A549 (cell line): ENCODE measurements at places on chromosomes 4 and X.

GRCh38 chr4:168871632-168872031 lies 138.4 kb downstream of the CBR4 start:
- DNase-seq, result no peak

DNA sequence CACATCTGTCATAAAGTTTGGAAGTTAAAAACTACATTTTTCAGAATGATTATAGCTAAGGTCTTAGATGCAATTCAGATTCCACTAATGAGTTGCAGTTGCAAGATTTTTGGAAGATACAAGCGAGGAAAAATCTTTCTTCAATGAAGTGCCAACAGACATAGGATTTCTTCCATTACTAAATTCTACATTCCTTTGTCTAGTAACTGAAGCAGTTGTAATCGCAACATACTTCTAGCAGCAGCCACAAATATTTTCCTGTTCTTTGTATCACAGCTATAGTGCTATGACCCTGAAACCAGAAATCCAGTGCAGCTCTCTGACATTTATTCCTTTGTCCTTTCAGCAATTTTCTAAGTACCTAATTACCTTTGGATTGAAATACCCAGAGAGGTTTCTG lies 225.2 kb upstream of the SLIT2 start:
- no peak for DNase-seq

DNA sequence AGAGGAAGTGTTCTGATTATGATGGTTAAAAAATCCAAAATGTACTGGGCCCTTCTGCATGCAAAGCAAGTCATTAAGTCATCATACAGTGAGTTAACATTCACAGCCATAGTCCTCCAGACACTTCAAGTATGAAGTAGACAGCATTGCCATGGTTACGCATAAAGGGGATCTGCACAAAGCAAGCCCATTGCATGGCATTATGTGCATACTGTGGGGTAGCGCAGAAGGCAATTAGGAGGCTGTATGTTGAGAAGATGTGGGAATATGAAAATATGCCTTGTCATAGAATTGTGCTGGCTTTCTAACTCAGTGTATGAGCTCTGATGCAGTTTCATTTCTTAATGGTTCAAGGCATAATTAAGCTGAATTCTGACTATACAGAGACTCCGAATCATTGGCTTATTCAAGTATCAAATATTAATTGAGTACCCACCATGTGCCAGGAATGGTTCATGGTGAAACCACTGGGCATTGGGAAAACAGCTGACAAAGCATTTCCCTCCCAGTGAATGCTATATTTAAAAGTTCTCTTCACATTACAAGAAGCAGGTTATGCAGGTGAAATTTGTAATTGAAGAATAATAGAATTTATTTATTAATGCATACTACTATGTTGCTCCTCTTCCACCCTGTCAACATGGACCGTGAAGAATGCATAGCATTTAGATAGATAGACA lies 588.9 kb downstream of the ZNF674 start:
- DNase-seq, result no peak

- DNase-seq, result peak; percentile 9
These were observed 39.9 kb downstream of the ATG4A start for GRCh38 chrX:108131471-108131870.

GRCh38 chrX:71393919-71394318 lies 27.8 kb downstream of the TAF1 start:
- DNase-seq, result no peak

GRCh38 chr4:118173956-118174725 lies 139.9 kb downstream of the NDST3 start:
- no peak for DNase-seq

- no peak for DNase-seq
These were observed 42.4 kb downstream of the CLCN4 start for GRCh38 chrX:10199212-10199611.

DNA sequence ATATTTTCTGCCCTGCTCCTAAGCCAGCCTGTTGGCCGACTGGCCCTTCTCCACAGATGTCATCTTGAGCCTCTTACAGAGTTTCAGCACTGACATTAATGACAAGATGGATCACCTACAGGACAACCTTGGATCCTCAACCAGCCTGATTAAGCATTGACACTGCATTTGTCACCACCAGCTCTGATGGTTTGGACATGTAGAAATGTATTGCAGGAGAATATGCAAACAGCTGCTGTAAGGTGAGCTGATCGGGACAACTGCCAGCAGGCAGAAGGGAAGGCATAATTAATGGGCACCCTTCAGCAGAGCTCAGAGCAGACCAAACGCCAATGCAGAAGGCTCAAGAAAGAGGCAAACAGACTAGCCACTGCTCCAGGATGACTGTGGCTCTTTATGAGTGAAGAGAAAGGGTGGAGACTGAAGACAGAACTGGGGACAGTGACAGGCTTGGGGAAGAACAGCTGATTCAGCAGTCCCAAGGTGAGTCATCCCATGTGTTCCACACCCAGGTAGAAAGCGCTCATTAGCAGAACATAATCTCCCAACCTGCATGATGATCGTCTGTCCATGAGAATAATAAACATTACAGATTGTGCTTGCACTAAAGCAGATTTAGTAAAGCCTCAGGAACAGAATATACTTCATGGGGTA lies 6.7 kb downstream of the CORIN start:
- DNase-seq, result no peak

DNA sequence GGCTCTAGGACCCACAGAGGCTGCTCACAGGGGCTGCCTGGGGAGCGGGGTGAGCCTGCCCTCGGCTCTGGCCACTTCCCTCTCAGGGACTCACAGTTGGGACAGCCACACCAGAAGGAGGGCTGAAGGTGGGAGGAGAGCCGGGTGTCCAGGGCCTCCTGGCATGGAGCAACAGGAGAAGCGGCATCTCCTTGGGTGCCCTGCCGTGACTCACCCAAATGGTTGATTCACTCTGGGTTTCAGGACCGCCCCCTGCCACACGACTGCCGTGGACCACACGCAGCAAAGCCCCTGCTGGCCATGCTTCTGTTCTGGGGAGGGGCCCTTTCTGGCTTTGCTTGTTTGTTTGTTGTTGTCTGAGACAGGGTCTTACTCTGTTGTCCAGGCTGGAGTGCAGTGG lies 86.0 kb upstream of the AFAP1 start:
- no peak for DNase-seq

DNA sequence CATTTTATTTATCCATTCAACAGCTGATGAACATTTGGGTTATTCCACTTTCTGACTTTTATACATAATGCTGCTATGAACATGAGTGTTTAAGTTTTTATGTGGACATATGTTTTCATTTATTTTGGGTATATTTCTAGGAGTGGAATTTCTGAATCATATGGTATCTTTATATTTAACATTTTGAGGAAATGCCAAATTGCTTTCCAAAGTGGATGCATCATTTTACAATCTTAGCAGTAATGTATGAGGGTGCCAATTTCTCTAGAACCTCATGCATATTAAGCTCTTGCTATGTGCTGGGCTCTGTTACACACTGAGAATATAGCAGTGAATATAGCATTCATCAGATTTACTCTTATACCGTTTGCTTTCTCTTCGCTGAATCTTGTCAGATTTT lies 983.7 kb downstream of the STIM2 start:
- DNase-seq, result no peak

DNA sequence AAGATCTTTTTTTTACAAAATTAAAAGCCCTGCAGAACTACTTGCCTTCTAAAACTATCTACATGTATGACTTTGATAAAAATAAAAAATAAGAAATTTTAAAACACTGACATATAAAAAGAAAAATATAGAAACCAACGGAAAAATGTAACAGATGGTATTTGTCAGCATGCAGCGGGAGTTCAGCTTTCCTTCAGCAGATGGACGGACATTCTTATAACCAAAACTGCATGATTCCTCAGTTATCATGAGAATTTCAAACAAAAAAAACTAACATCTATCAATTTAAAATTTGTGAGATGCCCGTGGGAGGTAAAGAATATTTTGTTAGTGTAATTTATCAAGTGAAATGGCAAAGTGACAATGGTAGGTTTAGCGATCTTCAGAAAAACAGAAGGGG lies 23.2 kb downstream of the RWDD4 start:
- no peak for DNase-seq

GRCh38 chrX:125198546-125198945 lies 121.1 kb upstream of the TEX13C start:
- no peak for DNase-seq

GRCh38 chrX:119760026-119760877 lies 1.9 kb downstream of the SOWAHD start:
- DNase-seq, result no peak

- DNase-seq, result no peak
These were observed 18.3 kb upstream of the RPS6KA3 start for GRCh38 chrX:20284992-20285391.

GRCh38 chrX:140507223-140507981 lies 2.5 kb upstream of the SOX3 start:
- DNase-seq, result no peak
